ENCODE measurements at places on chromosomes 13 and 19. TPM values are rescaled to one million over a fixed set of nuclear protein-coding genes. Genes with fewer than 3 reads are reported as not detected.
A peak's percentile ranks its signal among the peaks of the same experiment; 100 is the strongest.

- DNase-seq = no peak
Measured at GRCh38 chr19:7506385-7507328, 9.2 kb upstream of the ZNF358 start.

HIPK4 gene
- not detected for total RNA-seq

C19orf85 gene
- total RNA-seq = not detected

- no peak for DNase-seq
Measured at GRCh38 chr19:37079238-37079637, 1.0 kb downstream of the ZNF420 start.

DNA sequence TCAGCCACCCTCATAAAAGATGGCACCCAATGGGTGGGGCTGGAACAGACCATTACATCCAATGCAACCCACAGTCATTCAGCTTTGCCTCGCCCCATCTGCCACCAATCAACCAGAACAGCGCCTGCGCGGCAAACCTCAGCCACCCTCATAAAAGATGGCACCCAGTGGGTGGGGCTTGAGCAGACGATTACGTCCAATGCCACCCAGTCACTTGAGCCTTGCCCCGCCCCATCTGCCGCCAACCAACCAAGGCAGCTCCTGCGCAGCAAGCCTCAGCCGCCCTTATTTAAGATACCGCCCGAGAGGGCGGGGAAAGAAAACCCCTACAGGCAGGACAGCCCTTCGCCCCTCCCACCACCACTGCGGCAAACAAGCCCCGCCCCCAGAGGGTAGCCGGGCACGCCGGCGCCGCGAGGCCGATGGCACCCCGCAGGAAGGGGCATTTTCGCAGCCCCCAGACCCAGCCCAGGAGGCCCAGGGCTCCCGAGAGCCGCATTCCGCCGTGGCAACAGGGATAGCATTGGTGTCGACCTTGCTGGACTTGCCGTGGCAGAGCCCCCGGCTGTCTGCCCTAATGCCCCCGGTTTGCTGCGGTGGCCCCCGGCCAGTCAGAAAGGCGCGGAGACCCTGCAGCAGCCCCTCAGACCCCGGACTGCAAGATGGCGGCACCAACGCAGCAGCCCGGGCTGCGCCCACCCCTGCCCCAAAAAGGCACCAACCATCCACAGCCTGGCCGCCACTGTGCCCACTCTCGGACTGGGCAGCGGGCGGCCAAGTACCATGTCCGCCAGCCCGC lies 675 bp downstream of the PEG3 start:
- DNase-seq = peak; percentile 75

- no peak for DNase-seq
Measured at GRCh38 chr13:34335014-34336007, 517.4 kb downstream of the RFC3 start.

- no peak for DNase-seq
Measured at GRCh38 chr19:12804051-12804450, 2.2 kb downstream of the THSD8 start.

NOP53 gene
- 380 TPM for total RNA-seq

Data from kidney epithelial cell (primary cell).